Large intestine (tissue), 12 donors: ENCODE measurements at places on chromosomes 5 and 9. TPM values are rescaled to one million over a fixed set of nuclear protein-coding genes. Genes with fewer than 3 reads are reported as not detected.

The SLC12A7 gene
- 76.6 TPM for polyA plus RNA-seq

The PURA gene
- 16.0 TPM for polyA plus RNA-seq

The TXNDC8 gene
- polyA plus RNA-seq, result not detected

The NPR3 gene
- polyA plus RNA-seq, result 9.8 TPM

The EGFLAM gene
- polyA plus RNA-seq, result 4.4 TPM

The FABP6 gene
- polyA plus RNA-seq, result 9.1 TPM

The NR2F1-AS1 gene
- 7.2 TPM for polyA plus RNA-seq
